ENCODE measurements at places on chromosomes 2 and 18. TPM values are rescaled to one million over a fixed set of nuclear protein-coding genes. Genes with fewer than 3 reads are reported as not detected.

The HOXD13 gene
- 18.7 TPM for total RNA-seq

- H3K4me1 ChIP-seq = peaks cover 20% of the 10 kb centered on the region
- H3K27ac ChIP-seq = no peak overlapping the region
- no peak overlapping the region for H3K4me3 ChIP-seq
- no peaks in the 10 kb centered on the region for H3K27me3 ChIP-seq
- no peaks in the 10 kb centered on the region for H3K36me3 ChIP-seq
These were observed 58.3 kb upstream of the NCOA1 start for GRCh38 chr2:24432735-24433134.

The UGT1A9 gene
- total RNA-seq = not detected

DNA sequence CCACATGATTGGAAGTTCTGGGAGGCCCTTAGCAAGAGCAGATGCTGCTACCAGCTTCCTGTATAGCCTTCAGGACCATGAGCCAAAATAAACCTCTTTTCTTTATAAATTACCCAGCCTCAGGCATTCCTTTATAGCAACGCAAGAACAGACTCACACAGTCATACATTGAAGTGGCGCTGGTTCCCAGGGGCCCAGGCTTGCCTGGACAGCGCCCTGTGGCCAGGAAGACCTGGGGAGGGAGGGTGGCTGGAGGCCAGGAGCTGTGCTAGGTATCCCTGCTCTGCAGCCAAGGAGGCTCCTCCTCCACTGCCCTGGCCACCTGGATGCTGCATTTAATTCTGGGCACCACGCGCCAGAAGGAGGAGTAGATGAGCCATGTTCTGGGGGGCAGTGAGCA, 98.1 kb downstream of the AGAP1 start:
- H3K4me1 ChIP-seq = peaks cover 9% of the 10 kb centered on the region
- H3K4me3 ChIP-seq = no peak overlapping the region
- DNase-seq = no peak
- no peaks in the 10 kb centered on the region for H3K36me3 ChIP-seq
- H3K27ac ChIP-seq = no peak overlapping the region

The ACVR1C gene
- total RNA-seq = 1.1 TPM

The NDUFB3 gene
- 85.3 TPM for total RNA-seq

DNA sequence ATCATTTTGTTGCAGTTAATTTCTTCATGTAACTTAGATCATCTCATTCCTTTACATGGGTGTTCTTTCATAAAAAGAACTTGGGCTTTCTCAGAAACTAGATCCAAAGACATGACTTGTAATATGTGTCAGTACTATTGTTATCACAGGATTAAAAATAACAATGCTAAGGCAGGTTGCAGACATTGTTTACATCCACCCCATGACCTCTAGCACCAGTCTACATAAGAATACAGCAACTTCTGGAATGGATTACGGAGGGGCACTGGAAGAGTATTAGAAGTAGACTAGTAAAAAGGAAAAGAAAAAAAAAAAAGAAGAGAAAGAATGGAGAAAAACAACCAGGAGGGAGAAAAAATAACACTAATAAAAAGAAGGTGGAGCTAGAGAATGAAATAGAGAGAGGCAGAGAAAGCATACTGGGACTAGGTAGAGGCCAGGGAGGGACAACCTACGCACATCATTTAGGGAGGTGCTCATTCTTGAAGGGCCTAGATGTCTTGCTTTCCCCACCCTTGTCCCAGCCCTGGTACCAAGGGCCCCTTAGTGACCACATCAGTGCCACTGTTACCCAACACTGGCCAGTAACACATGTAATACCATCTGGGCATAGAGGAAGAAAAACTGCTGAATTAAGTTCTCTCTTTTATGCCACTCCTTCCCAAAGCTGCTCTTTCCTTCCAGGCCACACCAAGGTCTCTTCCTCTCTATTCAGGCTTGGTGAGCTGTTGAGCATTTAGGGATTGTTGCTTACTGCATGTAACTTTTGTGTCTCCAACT, 70.6 kb upstream of the KLF7 start:
- peak; percentile 76 for DNase-seq
- H3K27me3 ChIP-seq = no peaks in the 10 kb centered on the region
- no peak overlapping the region for H3K4me3 ChIP-seq
- H3K36me3 ChIP-seq = no peaks in the 10 kb centered on the region

DNA sequence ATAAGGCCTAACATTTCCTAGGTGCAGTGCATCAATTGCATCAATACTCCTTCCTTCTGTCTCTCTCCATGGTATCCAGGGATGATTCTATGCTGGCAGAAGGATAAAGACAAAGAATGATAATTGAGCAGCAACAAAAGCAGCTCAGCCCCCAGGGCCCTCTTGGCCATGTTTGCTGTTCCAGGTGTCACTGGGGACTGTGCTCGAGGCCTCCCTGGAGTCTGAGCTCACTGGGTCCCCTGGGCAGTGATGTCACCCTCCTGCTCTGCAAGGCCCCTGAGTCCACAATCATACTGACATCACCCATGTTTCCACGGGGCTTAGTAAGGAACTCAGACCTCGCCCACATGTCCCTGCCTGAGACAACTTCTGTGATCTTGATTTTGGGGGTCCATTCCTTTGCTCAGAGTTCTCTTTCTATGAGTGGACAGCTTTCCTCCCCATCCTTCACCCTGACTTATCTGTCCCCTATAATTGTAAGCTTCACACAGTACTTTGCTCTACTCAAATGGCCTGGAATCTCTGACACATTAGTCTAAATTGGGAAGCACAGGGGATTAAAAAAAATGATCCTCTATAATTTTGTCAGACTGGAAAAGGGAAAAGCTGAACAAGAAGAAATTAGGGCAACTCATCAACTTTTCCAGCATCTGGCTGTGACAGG, 15.8 kb upstream of the EXOC6B start:
- no peaks in the 10 kb centered on the region for H3K36me3 ChIP-seq
- DNase-seq = no peak
- no peak overlapping the region for H3K27ac ChIP-seq

GRCh38 chr2:102005989-102006885, 14.5 kb downstream of the IL1R2 start:
- no peak overlapping the region for H3K4me3 ChIP-seq
- no peak for DNase-seq
- no peaks in the 10 kb centered on the region for H3K36me3 ChIP-seq

- no peak for DNase-seq
- no peaks in the 10 kb centered on the region for H3K27me3 ChIP-seq
- no peak overlapping the region for H3K27ac ChIP-seq
- peaks cover 10% of the 10 kb centered on the region for H3K4me1 ChIP-seq
- H3K4me3 ChIP-seq = no peak overlapping the region
These were observed 20.1 kb downstream of the ARID5A start for GRCh38 chr2:96556441-96557330.

DNA sequence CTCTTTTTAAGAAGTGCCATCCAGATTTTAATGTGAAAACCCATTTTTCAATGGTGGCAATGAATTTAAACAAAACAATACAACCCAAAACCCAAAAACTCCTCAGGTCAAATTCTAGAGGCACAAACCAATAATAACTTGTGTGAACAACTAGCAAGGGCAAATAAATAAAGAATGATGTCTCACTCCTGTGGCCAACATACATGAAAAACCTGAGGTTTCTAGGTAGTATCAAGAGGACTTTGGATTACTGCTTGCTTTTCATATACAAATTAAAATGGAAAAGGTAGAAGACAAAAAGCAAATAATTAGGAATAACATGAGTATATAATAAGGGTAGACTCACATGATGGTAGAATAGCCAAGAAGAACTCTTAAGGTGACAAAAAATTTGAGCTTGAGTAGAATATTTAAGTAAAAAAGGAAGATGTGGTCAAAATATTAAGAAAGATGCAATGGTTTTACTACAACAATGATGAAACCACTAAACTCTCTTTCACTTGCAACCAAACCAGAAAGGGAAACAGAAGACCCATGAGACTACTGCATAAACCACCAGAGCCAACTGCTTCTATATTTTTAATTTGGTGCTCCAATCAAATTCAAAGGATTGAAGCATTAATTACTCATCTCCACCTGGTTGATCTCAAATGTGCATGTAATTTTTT, 53.5 kb downstream of the DARS1 start:
- peaks cover 12% of the 10 kb centered on the region for H3K36me3 ChIP-seq
- no peak overlapping the region for H3K4me3 ChIP-seq
- DNase-seq = no peak
- H3K27me3 ChIP-seq = no peaks in the 10 kb centered on the region
- no peak overlapping the region for H3K27ac ChIP-seq

DNA sequence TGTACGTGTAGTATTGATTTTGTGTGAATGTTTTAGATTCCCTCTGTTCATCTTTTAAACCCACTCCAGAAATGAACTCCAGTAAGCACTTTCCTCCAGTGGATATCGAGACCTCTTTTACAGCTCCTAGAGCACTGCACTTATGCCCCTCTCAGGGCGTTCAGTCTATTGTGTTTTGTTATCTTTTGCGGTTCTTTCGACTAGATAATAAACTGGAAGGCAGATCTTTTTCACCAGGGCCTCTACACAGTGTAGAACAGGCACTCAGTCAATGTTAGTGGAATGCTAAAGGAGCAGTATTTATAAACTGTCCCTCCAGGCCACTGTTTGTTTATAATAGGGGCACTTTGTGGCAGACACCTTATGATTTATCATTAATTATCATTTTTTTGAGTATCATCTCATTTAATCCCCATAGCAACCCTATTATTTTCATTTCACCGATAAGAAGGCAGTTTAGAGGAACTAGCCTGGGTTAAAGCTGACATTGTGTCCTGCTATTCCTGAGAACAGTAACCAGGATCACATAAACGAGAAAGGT, 742 bp upstream of the SOS1 start:
- no peaks in the 10 kb centered on the region for H3K27me3 ChIP-seq
- peak overlapping the region; percentile 95 for H3K27ac ChIP-seq
- H3K4me3 ChIP-seq = peak overlapping the region; percentile 90
- H3K36me3 ChIP-seq = no peaks in the 10 kb centered on the region
- no peak for DNase-seq

DNA sequence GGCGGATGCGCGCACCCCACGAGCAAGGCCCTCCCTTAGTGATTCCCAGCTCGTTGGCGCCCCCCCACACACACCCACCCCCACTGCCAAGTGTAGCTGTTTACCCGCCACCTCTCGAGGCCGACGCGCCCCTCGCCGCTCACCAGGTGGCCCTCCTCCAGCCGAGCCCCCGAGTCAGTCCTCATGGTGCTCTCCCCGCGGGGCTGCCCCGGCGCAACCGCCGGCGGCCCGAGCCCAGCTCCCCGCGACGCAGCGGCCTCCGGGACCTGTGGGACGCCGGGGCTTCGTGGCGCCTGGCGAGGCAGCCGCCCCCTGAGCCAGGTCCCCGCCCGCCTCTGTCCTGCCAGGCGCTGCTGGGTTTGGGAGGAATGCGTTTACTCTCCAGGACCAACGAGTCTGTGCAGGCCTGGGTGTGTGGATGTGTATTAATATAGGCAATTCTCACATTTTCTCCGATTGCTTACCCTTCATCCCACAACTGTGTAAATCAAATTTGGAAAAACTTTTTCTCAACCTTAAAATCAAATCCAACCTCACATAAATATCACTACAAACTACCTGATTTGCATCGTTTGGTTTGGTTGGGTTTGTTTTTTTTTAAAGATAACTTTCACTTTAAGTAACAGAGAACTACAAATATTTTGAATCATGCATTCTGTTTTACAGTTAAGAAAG, at the start of gene TMEM237:
TMEM237 (minus strand) TSS at position 288 of the 675 bp plus-strand sequence; CDS start at position 185, 103 bp downstream.
- peaks cover 20% of the 10 kb centered on the region for H3K4me1 ChIP-seq
- H3K27me3 ChIP-seq = no peaks in the 10 kb centered on the region
- no peaks in the 10 kb centered on the region for H3K36me3 ChIP-seq

GRCh38 chr2:16152071-16152927, 211.9 kb downstream of the MYCN start:
- DNase-seq = no peak
- no peak overlapping the region for H3K27ac ChIP-seq
- H3K4me1 ChIP-seq = peaks cover 11% of the 10 kb centered on the region
- no peaks in the 10 kb centered on the region for H3K27me3 ChIP-seq

- H3K36me3 ChIP-seq = no peaks in the 10 kb centered on the region
- no peak overlapping the region for H3K4me3 ChIP-seq
- no peak for DNase-seq
- no peaks in the 10 kb centered on the region for H3K27me3 ChIP-seq
- H3K27ac ChIP-seq = no peak overlapping the region
These were observed 30.4 kb downstream of the MTHFD2 start for GRCh38 chr2:74228772-74229171.

DNA sequence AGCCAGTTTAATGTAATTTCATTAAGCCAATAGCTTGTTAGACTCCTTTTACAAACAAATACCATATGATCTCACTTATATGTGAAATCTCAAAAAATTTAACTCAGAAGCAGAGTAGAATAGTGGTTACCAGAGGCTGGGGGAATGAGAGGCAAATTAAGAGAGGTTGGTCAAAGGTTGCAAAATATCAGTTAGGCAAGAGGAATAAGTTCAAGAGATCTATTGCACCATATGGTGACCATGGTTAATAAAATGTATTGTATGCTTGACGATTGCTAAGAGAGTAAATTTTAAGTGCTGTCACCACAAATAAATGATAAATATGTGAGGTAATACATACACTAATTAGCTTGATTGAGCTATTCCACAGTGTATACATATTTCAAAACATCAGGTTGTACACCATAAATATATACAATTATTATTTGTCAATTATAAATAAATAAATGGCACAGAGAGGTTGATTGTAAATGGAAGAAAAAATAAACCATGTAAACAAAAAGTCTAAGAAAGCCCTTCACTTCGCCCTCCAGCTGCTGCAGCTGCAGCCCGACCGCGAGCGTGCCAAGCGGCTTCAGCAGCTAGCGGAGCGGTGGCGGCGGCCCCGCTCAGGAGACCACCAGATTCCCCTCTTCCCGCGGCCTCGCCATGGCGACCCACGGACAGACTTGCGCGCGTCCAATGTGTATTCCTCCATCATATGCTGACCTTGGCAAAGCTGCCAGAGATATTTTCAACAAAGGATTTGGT, 23.0 kb upstream of the ACTR2 start:
- no peaks in the 10 kb centered on the region for H3K4me1 ChIP-seq
- no peak overlapping the region for H3K4me3 ChIP-seq
- H3K27me3 ChIP-seq = no peaks in the 10 kb centered on the region
- no peak overlapping the region for H3K27ac ChIP-seq
- no peaks in the 10 kb centered on the region for H3K36me3 ChIP-seq

DNA sequence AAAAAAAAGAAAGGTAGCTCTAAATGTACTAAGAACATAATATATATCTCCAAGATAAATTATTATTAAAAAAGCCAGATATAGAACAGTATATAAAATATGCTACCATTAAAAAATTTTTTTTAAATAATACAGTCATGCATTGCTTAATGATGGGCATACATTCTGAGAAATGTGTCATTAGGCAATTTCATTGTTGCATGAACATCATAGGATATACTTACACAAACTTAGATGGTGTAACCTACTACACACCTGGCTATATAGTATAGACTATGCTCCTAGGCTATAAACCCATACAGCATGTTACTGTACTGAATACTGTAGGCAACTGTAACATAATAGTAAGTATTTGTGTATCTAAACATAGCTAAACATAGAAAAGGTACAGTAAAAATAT, 18.3 kb upstream of the LAPTM4A start:
- peaks cover 46% of the 10 kb centered on the region for H3K4me1 ChIP-seq
- no peak for DNase-seq
- no peak overlapping the region for H3K27ac ChIP-seq
